ENCODE measurements at places on chromosomes 7 and 10.

- no peak for DNase-seq
These were observed 34.2 kb downstream of the AP5Z1 start for GRCh38 chr7:4809666-4810065.

DNA sequence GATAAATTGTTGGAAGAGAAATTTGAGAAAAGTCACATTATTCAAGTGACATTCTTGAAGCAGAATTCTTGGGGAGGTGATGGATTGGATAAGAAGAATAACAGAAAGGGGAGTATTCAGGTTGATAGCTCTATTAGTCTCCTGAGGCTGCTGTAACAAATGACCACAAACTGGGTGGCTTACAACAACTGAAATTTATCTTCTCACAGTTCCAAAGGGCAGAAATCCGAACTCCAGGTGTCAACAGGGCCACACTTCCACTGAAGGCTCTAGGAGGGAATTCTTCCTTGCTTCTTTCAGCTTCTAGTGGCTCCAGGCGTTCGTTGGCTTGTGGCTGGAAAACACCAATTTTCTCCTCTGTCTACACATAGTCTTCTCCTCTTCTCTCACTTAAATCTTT, 99.8 kb downstream of the TES start:
- DNase-seq, result no peak

DNA sequence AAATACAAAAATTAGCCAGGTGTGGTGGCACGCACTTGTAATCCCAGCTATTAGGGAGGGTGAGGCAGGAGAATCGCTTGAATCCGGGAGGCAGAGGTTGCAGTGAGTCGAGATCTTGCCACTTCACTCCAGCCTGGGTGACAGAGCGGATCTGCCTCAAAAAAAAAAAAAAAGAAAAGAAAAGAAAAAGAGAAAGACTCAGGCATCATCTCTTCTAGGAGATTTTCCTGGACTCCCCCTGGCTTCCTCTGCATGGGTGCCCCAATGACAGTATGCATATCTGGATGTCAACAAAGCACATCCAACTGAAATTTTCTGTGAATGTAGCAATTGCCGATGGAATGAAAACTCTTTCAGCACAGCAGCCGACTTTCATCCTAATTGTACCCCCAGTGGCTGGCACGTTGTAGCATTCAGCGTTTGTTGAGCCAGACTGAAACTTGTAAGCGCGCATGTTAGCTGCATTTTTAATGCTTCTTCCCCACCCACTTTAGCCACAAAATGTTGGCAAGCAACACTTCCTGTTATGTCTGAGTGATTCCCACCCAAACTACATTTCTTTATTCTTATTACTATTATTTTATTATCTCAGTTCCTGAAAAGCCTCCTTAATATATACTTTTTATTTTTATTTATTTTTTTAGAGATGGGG, 70.2 kb downstream of the PRTFDC1 start:
- no peak for DNase-seq

- DNase-seq, result no peak
These were observed 14.4 kb upstream of the GJC3 start for GRCh38 chr7:99943641-99944496.

- no peak for DNase-seq
These were observed 977.2 kb downstream of the LRMDA start for GRCh38 chr10:76408646-76409045.

DNA sequence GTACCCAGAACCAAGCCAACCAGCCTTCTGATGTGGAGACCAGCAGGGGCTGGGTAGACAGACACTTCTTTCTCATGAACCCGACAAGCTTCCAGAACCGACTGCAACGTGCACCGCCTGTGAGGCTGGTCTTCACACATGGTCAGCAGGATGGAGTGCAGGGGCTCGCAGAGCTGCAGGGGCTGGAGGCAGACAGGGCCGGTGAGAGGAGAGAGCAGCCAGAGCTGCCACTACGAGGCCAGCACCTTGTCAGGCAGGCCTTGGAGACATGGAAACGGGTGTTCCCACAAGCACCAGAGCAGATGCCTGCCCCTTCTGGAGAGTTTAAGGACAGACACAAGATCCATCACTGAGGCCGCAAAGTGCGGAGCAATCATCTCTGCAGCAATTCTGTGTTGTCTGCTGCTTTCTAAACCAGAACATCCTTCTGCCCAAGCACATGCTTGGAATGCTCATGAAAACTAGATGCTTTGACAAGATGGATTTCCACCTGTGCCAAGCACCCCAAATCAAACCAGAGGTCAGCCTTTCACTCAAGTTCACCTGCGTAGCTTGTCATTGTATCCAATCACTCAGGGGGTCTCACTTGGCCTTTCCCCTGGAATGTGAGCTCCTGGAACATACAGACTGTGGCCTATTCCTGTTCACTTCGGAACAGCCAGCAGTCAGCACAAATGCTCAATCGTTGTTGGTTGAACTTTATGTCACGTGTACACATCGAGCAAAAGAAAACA, 32.2 kb downstream of the FRMPD2 start:
- no peak for DNase-seq

DNA sequence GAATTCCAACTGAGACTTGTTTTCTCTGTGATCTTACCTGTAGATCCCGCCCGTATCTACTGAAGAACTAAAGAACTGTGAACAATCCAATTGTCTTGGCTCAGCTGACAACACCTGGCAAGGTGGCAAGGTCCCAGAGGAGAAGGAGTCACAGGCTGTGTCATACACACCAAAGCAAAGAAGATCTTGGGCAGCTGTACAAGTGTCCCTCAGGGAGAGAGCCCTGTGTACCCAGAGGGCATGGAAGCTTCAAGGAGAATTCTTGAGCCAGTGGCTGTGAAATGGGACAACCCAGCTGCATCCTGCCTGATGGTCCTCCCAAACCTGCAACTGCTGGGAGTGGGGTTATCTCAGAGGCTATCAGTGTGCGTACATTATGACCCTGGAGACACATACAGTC, 46.7 kb upstream of the TECTB start:
- no peak for DNase-seq

- no peak for DNase-seq
These were observed 1143.4 kb upstream of the SORCS1 start for GRCh38 chr10:108307925-108308312.

GRCh38 chr10:60021361-60021760, 115.0 kb upstream of the CCDC6 start:
- DNase-seq, result no peak

DNA sequence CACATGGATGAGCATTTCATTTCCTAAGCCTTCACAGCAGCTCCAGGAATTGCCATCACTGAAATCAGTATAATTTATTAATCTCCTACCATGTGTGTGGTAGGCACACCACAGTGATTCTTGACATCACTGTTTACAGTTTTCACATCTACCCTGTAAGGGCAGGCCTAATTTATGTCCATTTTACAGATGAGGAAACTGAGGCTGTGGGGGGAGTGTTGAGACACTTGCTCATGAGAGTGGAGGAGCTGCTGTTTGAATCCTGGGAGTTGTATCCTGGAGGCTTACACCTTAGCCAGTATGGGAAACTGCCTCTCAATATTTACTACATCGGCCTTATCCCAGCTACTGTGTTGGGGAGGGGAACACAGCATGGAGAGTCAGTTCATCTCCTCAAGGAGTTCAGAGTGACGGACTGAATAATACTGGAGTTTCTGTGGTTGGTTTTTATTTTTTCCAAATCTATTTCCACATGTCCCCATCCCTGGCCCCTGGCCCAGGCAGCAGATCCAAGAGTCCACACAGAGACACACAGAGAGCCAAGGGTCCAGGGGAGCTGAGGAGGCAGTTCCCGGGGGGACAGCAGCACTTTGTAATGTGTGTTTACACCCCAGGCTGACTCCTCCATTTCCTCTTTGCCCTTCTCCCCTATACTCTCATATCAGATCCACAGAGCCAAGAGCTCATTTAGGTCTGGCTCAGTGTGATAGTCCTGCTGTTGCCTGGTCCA, 13.2 kb downstream of the UBTD1 start:
- DNase-seq, result no peak

GRCh38 chr7:90266808-90267207, 21.8 kb downstream of the CFAP69 start:
- DNase-seq, result no peak

DNA sequence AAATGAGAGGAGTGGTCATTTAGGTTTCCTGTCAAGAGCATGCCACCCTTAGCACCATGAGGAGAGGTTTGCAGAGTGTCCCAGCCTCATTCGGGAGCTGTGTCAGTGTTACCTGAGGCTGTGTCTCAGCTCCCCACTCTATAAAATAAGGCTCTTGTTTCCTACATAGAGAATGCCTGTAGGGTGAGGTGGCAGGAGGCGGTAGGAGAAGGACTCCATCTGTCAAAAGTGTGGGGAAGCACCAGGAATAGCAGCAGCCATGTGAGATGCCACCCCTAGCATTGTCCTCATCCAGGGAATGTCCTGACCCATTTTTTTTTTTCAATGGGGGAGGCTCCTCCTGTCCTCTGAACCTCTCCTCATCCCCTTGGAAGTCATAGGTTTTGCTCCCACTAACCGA, 451.2 kb downstream of the PLXNA4 start:
- no peak for DNase-seq

DNA sequence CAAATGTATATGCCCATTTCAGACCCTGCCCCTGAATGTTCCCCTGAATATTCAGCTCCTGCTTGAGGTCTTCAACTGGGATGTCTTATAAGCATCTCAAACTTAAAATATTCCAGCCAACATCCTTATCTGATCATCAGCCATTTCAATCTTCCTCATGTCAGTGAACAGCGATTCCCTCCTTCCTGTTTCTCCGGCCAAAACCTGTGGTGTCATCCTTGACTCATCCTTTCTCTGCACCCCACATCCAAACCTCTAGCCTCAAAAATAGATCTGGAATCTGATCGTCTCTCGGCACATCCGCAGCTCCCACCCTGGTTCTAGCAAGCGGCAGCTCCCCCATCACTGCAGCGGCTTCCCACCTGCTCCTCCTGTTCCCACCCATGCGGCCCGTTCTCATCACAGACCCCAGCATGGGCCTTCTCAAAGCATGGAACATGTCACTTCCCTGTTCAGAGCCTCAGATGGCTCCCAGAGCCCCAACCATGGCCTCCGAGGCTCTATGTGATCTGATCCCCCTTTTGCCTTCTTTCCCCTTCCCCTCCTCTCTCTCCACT, 165.7 kb downstream of the HECW1 start:
- no peak for DNase-seq

DNA sequence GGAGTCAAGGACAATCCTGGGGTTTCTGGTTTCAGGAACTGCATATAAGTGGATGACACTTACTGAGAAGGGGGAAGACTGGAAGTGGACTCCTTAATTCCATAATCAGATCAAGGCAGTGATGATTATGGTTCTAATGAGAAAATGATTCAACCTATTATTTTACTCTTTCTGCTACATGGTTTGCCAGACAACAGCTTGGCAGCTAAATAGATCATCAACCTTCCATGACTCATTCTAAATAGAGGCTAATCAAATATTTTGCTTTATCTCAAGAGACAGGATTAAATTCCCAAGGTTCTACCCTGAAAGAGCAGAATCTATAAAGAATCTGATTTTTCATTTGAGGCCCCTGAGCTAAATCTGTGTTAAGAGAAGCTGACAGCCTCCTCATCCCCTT, 46.3 kb downstream of the CNNM1 start:
- no peak for DNase-seq

GRCh38 chr10:44733501-44734488, 177.3 kb upstream of the TMEM72 start:
- DNase-seq, result no peak

DNA sequence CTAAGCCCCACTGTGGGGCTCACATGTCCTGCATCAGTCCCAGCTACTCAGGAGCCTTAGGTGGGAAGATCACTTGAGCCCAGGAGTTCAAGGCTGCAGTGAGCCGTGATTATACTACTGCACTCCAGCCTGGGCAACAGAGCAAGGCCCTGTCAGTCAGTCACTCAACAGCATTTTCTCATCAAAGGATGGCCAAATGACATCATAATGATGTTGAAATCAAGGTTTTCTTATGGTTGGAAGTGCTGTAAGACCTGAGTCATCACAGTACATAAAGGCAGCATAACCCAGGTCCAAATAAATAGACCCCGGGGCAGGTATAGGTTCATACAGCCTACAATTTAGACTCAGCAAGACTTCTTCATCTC, 341.1 kb downstream of the PARD3 start:
- no peak for DNase-seq

DNA sequence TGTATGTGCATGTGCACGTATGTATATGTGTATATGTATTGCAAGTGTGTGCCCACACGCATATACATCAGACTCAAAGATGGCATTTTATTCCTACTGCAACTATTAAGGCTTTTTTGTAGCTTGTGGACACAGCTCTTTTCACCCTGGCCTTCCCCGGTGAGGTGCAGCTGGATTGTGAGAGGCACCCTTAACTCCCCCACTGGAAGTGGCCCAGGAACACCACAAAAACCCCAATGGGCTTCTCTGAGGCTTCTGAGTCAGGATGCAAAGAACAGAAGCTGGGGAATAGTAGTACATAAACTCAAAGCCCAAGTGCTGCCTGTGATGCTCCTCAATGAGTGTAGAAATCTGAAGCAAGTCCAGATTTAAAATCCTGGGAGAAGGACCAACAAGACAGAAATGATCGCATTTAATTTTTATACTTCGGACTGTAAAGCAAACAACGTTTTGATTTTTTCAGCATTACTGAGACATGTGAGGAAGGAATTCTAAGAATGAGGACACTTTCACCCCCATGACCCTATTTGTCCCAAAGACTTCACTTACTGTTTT, 369.2 kb upstream of the MGMT start:
- no peak for DNase-seq

GRCh38 chr10:34434119-34434594, 380.9 kb downstream of the PARD3 start:
- no peak for DNase-seq

DNA sequence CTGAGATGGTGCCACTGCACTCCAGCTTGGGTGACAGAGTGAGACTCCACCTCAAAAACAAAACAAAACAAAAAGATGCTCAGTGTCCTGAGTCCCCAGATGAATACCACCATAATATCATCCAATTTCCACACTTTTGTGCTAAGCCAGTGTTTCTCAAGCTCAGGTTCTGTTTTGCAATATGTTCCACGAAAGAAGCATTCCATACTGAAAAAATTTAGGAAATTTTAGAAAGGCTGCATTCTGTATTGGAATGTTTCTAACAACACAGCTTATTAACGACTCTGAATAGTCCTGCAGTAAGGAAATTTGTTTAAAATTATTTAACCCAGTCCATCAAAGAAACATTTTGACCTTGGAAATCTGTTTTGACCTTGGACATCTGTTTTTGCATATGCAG, 142.4 kb downstream of the EPC1 start:
- DNase-seq, result no peak

DNA sequence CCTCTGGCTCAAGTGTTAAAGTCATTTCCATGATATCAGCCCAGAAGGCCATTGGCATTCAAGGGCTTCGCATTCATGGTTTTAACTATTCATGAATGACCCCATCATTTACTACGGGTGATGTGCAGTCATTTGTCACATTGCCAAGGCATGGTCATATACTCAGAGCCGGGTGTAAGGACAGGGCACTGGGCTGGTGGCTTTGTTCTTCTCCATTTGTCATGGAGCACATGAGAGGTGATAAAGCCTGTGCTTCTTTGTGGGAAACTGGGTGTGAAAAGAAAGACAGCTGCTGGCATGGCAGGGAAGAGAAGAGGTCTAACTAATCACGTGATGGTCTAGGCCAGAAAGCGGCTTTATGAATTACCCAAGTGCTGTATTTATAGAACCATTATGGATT, 132.2 kb upstream of the PLXNA4 start:
- no peak for DNase-seq

- DNase-seq, result no peak
These were observed 5.9 kb downstream of the TTYH3 start for GRCh38 chr7:2637505-2638223.

GRCh38 chr7:135707570-135707966, 20.4 kb downstream of the SLC13A4 start:
- DNase-seq, result no peak

- DNase-seq, result no peak
These were observed 93.7 kb downstream of the EPC1 start for GRCh38 chr10:32253276-32253675.

GRCh38 chr7:117659531-117660011, 179.7 kb downstream of the CFTR start:
- no peak for DNase-seq
